ENCODE measurements at places on chromosomes 2 and 18.

DNA sequence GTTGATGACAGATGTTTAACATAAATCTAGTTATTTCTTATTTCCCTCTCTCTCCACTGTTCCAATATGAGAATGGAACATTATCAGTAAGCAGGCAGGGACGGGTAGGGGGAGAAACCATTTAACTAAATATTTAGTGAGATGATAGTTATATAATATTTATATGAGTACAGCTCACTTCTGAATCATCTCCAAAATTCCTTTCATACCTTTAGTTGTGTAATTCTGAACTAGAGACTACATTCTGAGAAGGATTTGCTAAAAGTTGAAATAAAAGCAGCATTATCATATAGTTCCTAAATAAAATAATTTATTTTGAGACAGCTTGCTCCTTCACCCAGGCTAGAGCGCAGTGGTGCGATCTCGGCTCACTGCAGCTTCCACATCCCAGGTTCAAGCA is 41.4 kb downstream of the B4GALT6 start:
- DNase-seq = no peak

GRCh38 chr2:148042219-148042618 is 21.3 kb downstream of the MBD5 start:
- no peak for DNase-seq

- no peak for DNase-seq
These were observed 932.2 kb downstream of the TDRD15 start for GRCh38 chr2:22055784-22056620.

DNA sequence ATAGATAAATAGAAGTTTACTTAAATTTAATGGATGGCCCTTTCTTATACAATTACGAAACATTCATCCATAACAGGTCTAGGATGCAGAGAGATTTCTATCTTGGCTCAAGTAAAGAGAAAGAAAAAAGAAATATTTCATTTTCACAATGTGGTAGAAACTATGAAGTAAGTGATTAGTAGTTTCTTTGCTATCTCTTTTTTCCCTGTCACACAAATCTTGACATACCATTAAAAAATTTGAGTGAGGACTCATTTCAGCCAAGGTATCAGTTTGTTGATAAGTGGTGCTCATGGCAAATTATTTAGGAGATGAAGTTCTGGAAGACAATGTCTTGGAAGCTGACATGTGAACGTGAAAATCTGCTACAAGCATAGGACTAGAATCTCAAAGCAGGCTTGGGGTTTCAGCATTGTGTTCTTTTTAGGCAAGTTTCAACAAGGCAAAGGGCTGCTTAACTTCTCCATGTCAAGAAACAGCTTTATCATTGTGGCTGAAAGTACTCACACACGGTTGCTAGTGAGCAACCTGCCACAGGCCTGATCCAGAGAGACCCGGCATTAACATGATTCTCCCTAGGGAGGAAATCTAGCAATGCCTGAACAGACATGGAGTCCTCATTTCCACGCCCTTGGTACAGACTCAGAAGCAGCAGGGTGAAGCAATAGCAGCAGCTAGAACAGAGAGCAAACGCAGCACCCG is 414.6 kb downstream of the DLGAP1 start:
- no peak for DNase-seq

DNA sequence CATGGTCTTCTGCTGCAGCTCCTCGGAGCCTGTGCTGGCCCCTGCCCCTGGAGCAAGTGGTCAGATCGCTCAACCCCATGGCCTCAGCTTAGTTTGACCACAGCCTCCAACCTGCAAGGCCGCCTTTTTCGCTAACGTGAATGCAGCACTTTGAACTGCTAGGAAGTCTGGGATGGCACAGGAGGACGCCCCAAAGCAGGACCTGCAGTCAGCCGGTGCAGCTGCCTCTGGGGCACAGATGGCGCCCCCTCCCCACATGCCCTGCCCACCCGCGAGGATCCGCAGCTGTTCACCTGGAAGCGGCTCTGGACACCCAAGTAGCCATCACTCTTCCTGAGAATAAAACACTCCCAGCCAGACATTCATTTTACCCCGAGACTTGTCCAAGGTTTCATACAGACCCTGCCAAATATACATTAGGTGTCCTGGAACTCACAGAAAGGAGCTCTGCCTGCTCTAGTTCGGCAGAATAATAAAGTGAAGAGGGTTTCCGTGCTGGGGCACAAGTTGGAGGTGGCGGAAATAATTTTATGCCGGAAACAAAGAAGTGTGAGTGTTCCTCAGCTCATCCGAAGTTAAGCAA is 510.1 kb downstream of the EIPR1 start:
- no peak for DNase-seq

GRCh38 chr2:49153252-49153651 is 1.1 kb downstream of the FSHR start:
- no peak for DNase-seq

- peak; percentile 44 for DNase-seq
These were observed 188.1 kb downstream of the ARL4C start for GRCh38 chr2:234308813-234309195.

GRCh38 chr2:197657562-197657961 is 17.8 kb downstream of the RFTN2 start:
- no peak for DNase-seq

- DNase-seq = no peak
These were observed 26.5 kb upstream of the RFX8 start for GRCh38 chr2:101501443-101501842.

GRCh38 chr2:229896857-229897256 is 25.0 kb downstream of the TRIP12 start:
- DNase-seq = no peak

DNA sequence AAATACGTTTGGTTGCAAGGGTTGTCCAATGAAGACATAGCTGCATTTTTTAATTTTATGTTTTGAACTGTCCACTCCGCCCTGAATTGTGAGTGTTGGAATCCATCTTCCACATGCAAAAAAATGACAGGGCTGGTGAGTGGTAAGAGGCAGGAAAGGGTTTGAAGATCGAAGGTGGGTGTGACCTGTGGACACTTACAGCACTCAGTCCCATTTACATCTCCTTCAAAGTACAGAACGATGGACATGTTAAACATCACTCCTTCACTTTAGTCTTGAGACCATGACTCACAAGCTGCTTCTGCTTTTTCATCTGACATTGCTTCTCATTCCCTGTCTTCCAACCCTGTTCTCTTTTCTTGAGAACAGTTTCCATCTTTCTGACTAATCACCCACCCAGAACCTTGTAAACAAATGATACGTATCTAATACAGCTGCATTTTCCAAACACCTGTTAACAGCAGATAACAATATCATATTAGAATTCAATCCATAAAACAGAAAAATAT is 179.3 kb downstream of the ZNF516 start:
- no peak for DNase-seq

- DNase-seq = no peak
These were observed 152.8 kb downstream of the PID1 start for GRCh38 chr2:229118336-229118735.

GRCh38 chr2:179218848-179219594 is 45.6 kb downstream of the SESTD1 start:
- peak; percentile 33 for DNase-seq

DNA sequence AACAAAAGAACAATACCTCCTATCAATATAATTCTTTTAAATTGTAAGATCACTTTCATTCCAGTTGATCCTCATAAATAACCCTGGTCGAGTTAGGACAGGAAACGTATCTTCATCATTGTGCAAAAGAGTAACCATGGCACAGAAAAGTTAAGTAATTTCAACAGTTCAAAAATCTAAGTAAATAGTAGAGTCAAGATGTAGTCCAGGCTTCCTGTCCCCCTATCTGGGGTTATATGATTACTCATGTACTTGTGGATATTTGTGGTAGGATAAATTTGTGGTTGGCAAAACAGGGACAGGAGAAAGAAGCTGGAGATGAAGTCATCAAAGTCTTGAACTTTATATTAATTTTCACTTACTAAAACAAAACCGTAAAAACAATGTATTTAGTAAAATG is 772.6 kb downstream of the TSN start:
- DNase-seq = no peak

GRCh38 chr2:215881582-215881981 is 131.8 kb downstream of the MREG start:
- DNase-seq = no peak

DNA sequence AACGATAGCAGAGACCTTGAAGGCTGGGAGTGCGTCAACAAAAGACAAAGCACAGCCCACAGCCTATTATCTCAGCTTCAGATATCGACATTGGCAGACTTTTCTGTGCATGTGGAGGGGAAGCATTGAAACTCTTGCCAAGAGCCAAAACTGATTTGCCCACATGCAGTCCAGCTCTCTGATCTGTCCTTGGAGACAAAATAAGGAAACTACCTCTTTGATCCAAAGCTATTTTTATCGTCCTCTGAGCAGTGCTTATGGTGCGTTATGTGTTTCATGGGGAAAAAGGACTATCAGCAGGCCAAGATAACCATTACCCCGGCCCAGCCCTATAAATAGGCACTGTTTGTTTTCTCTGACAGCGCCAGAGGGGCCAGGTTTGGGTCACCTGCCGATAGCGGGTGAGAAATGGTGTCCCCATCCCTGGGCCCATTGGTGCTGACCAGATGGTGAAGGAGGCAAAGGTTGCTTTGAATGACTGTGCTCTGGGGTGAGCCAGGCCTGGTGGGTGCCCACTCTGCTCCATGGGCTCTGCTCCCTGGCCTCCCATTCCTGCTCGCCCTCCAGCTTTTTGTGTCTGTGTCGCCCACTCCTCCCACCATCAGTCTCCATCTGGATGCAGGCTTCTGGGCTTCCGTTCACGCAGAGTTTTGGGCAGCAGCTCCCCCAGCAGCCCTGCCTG is 176.1 kb upstream of the HS6ST1 start:
- no peak for DNase-seq

DNA sequence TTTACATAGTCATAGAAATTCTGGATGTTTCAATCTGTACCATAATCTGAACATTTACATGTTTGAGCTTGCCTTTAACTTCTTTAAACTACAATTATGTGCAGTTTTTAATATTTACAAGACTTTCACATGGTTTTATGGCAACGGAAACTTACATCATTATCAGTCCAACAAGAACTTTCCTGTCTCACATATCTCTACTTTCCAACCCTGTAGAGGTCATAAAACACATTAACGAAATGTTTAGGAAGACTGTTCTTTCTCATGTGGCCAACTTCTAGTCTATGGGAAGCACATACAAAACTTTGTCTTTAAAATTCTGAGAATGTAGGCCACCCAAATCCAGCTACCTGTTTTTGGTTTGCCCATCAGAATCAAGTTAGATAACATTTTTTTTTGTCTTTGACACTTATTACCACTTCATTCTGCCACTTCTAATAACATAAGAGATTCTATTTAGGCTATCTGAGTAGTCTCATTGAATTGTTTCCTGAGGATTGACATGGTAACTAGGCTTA is 693.2 kb downstream of the KCNJ3 start:
- no peak for DNase-seq

DNA sequence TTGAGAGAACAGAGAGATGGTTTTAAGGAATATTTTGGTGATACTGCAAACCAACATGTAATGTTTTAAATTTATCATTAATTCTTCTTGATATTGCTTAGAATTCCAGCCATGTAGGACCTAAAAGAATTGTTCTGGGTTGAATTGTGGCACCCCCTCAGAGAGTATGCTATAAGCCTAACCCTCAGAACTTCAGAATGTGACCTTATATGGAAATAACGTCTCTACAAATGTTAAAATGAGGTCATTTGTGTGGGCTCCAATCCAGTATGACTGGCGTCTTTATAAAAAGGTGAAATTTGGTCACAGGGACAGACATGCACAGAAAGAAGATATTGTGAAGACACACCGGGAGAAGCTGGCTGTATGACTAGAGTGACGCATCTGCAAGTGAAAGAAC is 193.6 kb downstream of the NRXN1 start:
- DNase-seq = no peak

Measured in heart right ventricle (tissue), 16 donors.